Epithelial cell of prostate (primary cell): ENCODE measurements at places on chromosomes 5 and 9.

DNA sequence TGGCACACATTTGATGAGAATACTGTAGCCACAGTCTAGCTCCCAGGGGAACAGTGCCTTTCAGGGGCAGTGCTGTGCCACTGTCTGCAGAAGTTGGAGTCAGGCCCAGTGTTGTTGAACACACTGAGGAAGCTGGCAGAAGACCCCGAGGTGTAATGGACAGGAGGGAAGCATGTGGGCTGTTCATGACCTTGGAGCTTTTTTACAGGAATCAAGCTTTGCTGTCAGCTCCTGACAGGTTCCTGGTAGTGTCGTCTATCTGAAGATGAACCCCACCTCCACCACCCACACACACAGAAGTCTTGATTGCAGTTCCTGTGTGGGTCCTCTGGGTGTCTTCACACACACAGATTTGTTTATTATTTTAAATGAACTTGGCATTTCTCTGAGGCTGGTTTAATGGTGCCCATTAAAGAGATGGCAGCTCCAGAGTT, 40.3 kb upstream of the TNFAIP8 start:
- DNase-seq, result no peak

GRCh38 chr5:133307275-133307674, 255.5 kb downstream of the HSPA4 start:
- peak; percentile 22 for DNase-seq

DNA sequence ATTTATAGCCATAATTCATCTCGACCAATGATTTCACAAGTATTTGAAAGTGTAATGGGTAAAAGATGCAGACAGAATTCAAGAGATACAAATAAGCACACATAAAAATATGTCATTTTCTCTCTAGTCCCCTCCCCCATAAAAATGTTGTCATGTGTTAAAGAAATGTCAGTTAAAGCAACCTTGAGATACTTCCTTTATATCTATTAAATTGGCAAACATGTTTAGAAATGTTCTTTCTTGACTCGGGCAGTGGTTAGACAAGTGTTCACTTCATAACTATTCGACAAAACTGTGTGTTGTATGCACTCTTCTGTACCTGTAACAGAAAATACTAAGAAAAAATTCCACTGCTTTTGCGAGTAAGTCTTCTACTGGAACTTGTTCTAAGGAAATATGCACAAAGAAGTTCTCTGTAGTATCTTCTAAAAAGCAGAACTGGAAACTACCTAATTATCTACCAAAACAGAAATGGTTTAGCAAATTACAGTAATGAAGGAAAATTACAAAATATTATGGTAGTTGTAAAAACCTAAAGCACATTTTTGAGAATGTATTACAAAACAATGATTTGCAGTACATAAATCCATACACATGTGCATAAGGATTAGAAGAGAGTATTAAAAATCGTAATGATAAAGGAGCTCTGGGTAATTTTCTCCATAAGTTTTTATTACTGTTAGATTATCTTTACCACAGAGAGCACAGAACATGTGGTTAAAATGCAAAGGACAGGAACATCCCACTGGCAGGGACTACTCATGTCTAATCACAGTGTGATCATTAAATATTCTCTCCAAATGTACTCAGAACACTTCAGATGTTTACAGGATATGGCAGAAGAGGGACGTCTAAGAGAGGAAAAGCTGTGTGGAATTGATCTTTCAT, 35.9 kb downstream of the FBXW2 start:
- no peak for DNase-seq

DNA sequence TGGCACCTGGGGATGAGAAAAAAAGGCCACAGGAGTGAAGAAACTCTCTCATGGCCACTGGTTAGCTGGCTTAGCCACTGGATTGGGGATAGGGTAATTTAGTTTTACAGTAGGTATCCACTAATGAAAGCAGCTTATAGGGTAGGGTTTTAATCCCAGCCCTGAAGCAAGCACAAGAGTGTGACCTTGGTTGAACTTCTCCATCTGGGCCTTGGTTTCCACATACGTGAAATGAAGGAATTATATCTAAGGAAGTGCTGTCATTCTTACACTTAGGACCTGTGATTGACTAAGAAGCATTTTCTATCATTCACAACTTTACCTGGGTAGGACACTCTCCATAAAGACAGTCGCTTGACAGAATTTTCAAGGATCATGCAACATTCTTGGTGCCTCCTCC, 49.6 kb downstream of the FAT2 start:
- DNase-seq, result no peak

DNA sequence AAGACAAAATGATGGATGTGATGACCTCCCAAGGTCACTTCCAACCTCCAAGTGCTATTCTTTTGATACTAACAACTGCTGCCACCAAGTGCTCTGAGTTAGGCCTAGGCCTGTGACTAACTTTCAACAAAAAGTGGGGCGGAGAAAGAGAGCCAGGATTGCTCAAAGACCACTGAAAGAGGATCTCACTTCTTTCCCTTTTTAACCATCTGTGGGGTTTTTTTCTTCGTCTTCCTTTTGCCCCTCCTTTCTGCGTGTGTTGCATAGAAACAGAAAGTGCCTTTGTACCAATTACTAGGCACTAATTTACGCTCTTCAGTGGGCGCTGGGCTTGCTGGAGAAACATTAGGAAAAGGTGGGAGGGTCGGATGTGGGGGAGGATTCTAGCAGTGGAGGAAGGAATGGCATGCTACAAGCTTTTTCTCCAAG, 8.0 kb downstream of the KLF9 start:
- DNase-seq, result no peak
